ENCODE measurements at places on chromosomes 16 and 17.

GRCh38 chr16:3317315-3317999 is 12.2 kb downstream of the ZNF75A start:
- DNase-seq, result no peak

GRCh38 chr17:32976605-32977004 is 15.0 kb upstream of the SPACA3 start:
- DNase-seq, result no peak

DNA sequence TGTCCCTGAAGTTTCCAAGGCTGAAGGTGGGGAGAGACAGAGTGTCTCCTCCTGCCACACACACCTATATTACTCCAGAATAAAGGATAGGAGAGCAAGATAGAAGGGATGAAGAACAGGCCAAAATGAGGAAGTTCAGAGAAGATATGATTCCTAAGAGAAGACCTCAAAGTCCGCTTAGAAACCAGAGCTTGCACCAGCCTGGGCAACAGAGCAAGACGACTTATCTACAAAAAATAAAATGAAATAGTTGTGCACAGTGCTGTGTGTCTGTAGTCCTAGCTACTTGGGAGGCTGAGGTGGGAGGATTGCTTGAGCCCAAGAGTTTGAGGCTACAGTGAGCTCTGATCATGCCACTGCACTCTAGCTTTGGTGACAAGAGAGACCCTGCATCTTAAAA is 128.2 kb downstream of the HS3ST3B1 start:
- no peak for DNase-seq

DNA sequence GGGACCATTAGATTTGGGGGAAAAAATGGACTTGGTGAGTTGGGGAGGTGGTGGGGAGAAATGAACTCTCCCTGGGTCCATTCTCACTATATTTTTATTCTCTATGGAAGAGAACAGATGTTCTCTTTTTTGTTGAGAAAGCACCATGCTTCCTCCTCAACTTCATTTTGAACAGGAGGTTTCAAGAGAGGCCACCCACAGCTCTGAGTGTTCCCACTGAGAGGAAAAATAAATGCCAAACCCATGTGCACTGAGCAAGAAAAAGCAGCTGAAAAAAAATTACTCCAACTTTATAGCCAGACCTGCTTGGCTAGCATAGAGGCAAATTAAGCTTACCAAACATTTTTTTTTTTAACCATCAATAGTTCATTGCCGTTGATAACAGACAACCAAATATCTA is 883.6 kb downstream of the KCNJ2 start:
- DNase-seq, result no peak

DNA sequence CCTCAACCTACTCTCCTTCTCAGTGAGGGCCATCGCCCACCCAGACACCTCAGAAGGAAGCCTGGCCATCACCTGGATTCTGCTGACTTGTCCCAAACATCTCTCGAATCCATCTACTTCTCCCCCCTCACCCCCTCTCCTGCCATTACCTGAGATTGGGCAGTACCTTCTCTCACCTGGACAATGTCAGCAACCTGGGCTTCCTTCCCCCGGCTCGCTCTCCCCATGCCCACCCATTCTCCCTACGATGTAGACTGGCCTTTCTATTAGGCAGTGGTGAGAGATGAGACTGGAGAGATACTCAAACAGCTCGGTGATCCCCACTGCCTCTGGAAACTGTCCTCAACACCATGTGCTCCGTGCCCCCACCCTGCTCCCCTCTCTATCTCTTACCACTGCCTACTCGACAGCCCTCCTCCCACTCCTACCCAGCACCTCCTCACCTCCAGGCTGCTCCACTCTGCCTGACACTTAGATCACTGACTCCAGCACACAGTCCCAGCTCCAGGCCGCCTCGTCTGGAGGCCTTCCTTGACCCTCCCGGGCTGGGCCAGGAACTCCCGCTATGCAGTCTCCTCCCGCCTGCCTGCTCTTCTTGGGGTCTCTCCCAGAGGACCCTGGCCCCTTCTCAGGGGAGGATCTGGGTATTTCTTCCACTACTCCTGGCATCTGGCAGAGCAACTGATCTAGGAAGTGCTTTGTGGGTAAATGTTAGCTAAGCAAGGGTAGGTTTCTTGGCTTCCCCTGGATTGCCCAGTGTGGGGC is 235.8 kb upstream of the NLRP1 start:
- no peak for DNase-seq

GRCh38 chr17:42980274-42980765 is at the start of gene RUNDC1:
Gene RUNDC1 (plus strand): TSS chr17:42980565. CDS start chr17:42980577, 12 bp downstream.
- DNase-seq, result peak; percentile 64

DNA sequence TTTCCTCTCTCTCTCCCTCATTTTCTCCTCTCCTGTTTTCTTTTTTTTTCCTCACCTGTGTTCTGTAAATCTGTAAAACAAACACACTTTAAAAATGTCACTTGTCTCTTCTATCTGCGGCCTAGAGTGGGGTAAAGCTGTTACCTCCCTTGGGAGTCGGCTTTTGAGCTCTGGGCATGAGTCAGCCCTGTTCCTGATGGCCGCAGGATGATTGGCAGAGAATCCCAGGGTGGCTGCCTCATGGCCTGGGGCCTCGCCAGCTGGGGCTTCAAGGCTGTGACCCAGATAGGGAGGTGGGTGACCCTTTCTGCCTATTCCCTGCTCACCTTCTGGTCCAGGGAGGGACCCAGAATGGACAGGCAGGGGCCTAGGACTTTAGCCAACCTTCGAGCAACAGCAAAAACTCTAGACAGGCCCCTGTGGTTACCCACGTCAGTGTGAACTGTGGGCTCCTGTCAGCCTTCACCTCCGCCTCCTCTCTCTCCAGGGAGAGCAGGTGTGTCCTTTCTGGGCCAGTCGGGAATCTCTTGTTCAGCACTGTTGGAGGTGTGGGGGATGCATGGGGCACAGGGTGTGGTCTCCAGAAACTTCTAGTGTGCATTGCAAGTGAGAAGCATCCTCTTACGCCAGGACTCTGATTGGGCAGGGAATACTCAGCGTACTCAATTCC is 87.4 kb downstream of the RAP1GAP2 start:
- no peak for DNase-seq

DNA sequence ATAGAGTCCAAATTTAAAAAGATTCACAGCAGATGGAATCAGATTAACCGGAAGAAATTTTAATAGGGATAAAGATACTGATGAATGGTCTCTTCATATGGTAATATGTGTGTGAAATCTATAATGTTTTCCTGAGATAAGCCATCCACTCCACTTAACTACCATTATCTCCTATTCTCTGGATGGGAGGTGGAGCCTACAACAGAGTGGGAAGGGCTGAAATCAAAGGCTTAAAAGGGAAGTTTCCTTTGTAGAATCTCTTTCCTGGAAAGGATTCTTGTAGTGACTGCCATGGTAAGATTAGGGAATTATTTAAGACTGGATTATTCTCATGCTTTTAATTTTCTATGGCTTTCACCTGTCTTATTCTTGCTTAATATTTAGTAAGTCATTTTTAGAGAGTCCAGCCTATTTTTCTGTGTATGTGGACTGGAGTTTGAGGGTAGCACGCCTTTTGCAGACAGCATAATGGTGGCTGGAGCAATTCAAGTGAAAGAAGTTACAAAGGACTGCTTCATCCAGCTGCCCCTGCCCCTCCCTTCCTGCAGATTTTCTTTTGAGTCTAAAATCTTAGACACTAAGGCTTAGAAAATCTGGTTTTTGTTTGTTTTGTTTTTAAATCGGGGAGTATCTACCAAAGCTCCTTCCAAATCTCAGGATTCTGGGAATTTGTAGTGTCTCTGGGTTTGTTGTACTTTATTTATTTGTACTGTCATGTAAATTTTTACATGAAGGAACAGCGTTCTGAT is 26.5 kb downstream of the KAT7 start:
- DNase-seq, result no peak

DNA sequence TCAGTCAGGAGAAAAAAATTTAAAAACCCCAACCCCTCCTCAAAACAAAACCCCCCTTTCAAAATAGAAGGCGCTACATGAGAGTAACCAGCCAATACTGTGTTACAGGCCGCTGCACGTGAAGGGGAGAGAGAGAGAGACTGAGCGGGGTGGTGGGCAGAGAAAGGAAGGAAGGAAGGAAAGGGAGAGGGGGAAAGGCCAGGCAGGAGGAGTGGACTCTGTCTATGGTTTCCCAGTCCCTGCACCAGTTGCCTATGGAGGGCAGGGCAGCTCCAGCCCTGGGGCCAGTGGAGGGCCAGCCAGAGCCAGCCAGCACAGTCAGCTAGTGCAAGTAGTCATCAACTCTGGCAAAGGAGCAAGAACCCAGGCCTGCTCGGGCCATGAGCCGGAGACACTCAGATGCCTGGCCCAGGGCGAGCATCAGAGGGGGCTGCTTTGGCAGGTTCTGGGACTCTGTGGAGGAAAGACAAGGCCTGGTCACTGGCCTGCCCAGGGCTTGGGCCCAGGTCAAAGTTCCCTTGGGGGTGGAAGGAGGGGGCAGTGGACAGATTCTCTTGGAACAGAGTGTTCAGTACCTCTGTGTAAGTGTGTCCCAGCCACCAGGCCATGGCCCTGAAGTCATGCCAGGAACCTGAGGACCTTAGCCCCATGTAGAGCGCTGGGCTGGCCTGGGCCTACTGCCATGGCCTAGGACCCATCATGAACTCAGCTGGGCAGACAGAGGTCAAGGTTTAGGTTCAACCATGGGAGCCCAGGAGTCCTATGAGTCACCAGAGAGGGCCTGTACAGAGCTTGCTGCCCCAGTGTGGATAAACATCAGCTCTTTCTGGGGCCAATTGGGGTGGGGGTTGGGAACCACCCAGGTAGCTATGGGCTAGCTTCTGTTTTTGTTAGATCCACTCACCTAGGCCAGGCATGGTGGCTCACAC is 7.3 kb upstream of the GFOD2 start:
- DNase-seq, result no peak

DNA sequence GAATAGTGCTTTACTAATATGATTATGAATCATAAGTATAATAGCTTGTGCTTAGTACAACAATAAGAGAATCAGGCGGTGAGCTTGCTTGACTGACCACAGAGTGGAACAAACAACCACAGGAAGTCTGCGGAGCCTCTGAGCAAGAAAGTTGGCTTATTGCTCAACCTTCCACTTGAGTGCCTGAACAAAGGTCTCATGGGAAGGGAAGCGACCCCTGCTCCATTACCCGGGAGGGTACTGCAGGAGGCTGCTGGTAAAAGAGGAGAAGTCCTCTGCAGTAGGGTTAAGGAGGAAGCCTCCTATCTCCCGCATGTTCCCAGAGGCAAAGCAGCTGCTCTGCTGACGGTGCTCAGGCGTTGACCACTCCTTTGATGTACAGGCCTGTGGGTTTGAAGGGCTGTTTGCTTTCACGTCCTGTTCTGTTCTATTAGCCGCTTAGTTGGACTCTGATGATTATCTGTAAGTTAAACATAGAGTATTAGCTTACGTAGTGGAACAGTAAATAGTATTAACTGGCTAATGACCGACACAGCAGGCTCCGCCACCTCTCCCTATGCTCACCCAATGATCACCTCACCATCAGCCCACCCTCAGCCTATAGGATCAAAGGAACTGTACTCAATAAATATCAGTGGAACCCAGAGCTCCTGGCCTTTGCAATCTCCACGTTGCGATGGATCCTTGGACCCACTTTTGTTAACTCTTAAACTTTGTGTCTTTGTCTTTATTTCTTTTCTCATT is 17.5 kb downstream of the ALOX15B start:
- DNase-seq, result peak; percentile 86

DNA sequence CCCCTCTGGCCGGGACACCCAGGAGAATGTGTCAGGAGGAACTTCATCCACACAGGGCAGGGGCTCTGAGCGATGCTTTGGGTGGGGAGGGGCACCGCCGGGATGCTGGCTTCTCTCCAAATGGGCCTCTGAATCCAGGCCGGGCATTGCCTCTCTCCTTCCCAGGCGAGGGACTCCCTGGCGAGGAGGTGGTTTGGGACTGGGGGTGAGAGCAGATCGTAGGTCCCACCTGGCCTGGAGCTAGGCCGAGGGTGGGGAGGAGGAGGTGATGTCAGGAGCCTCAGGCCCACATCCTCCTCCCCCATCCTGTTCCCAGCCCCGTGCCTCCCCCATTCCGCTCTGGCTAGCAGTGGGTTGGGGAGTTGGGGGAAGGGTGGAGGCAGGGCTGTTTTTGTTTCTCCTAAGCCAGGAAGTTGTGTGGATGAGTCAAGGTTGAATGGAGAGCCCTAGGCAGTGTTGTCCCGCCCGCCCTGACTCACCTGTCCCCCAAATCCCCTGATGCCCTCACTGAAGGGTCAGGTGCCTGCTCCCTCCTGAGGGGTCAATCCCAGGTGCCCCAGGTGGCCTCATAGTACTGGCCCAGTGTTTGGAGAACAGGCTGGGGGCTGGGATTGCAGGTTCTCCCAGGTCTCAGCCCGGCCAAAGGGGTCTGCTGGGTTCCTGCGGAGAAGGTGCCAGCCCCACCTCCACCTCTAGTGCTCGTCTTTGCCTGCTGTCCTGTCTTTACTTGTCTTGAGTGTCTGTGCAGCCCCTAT is 2.8 kb downstream of the GRB7 start:
- DNase-seq, result no peak

DNA sequence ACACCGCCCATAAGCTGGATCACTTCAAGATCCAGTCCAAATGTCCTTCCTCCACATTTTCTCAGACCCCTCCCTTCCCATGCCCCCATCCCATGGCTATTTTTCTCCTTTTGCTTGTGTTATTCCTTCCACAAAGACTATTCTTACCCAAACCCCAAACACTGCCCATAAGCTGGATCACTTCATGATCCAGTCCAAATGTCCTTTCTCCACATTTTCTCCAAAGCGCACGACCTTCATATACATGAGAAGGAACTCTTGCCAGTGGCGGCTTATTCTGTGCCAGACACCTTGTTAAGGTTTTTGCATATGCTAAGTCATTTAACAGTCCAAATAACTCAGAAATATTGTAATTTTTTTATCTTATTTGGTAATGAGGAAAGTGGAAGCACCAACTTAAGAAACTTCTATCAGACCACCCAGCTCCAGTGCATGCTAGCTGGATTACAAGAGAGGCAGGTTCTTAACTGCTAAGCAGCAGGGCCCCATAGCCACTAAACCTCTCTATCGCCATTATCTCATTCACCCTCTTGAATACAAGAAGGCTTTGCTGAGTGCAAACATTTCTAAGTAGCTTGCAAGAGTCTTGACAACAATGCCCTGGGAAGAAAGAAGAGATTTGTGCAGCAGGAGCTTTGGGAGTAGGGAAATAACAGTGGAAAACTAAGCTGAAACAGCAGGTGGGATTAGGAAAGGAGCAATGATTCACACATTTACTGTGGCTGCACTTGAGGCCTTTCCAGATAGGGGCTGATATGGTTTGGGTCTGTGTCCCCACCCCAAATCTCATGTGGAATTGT is 428.2 kb upstream of the MAF start:
- DNase-seq, result no peak

DNA sequence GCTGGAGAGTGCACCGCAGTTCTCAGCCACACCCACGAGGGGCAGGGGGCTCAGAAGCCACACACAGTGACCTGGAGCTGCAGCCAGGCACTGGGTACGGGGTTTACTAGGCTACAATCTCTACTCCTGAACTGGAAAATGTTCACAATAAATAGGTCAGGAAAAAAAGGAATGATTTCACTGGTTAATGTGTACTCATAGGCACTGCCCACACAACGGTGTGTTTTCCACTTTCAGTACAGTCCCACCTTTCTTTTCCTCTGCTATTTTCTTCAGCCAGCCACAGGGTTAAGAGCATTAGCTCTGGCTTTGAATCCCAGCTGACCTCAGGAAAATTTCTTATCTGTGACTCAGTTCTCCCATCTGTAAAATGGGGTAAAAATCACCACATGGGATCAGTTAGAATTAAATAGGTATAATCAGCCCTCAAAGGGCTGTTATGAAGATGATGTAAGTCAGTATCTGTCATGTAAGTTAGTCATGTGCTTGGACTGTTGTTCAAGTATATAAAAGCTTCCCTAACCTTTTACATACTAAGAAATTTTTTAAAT is 35.7 kb downstream of the ZCCHC14 start:
- no peak for DNase-seq

Measured in bone marrow (tissue), 2 donors.